ENCODE measurements at places on chromosomes 5 and 9.
A peak's percentile ranks its signal among the peaks of the same experiment; 100 is the strongest.

DNA sequence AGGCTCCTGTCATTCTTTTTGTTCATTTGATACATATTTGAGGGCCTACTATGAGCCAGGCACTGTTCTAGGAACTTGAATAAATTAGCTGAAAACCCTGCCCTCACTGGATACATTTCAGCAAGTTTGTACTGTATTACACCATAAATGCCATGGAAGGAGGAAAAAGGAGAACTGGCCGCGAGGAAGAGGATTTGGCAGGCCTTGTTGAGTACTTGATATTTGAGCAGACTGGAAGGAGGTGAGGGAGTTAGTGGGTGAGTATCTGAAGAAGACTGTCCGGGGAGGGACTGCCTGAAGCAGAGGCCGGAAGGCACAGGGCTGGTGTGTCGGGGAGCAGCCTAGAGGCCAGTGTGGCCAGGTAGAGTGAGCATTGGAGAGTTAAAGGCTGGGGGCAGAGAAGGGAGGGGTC is 4.5 kb downstream of the SNX30 start:
- H3K27me3 ChIP-seq = no peaks in the 10 kb centered on the region
- no peak overlapping the region for H3K4me3 ChIP-seq
- H3K36me3 ChIP-seq = no peaks in the 10 kb centered on the region
- DNase-seq = no peak

- peaks cover 1% of the 10 kb centered on the region for H3K4me1 ChIP-seq
- H3K36me3 ChIP-seq = no peaks in the 10 kb centered on the region
- no peak for DNase-seq
- H3K27ac ChIP-seq = no peak overlapping the region
- no peak overlapping the region for H3K4me3 ChIP-seq
- H3K27me3 ChIP-seq = no peaks in the 10 kb centered on the region
Observed at GRCh38 chr9:18390393-18390792, 83.6 kb upstream of the ADAMTSL1 start.

DNA sequence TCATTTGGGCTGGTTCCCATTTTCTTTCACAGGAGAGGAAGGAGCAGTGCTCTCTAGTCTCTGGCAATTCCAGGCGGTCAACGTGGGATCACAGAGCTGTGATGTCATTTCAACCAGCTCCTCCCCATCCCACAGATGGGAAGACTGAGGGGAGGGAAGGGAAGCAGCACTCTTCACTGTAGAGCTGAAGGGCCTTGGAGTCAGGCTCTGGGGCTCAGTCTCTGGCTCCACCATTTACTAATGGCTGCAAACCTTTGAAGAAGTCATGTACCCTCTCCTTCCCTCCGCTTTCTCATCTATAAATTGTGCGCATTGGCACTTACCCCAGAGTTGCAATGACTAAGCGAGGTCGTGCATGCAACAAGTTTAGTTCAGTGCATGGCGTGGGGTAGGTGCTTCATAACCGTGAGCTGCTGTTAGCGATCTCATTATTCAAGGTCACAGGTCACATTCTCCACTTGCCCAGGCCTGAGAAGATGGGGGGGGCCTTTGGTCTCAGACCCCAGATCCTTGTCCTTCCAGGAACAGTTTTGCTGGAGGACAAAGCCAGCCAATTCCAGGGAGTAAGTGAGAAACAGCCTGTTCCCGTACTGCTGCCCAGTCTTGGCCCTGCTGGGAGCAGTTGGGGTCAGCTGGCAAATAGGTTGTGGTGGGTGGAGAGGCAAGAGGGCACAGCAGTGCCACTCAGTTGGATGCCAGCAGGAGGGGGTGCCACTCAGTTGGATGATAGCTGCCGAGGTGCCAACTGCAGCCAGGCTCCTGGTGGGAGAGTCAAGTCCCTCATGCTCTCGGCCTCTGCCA is 136.7 kb downstream of the RGS3 start:
- H3K27ac ChIP-seq = peak overlapping the region; percentile 8
- peaks cover 35% of the 10 kb centered on the region for H3K4me1 ChIP-seq
- H3K27me3 ChIP-seq = no peaks in the 10 kb centered on the region
- no peak overlapping the region for H3K4me3 ChIP-seq

DNA sequence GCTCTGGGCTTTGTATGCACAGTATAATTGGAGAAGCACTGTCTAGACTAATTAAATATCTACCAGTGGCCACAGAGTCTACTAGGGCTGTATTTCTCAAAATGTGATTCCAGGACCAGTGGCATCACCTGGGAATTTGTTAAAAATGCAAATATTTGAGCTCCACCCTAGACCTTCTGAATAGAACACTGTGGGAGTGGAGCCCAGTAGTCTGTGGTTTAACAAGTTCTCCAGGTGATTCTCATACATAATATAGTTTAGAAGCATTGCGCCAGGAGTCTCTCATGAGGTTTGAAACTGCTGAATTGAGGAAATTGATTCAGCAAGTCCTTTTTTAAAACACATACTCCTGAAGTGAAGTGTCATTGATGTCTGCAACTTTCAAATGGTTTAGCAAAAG is 74.7 kb downstream of the FCHO2 start:
- no peak overlapping the region for H3K27ac ChIP-seq
- DNase-seq = no peak
- peaks cover 10% of the 10 kb centered on the region for H3K4me1 ChIP-seq
- no peaks in the 10 kb centered on the region for H3K27me3 ChIP-seq

- no peak overlapping the region for H3K27ac ChIP-seq
- H3K27me3 ChIP-seq = no peaks in the 10 kb centered on the region
- H3K4me1 ChIP-seq = no peaks in the 10 kb centered on the region
- H3K36me3 ChIP-seq = peaks cover 4% of the 10 kb centered on the region
- no peak overlapping the region for H3K4me3 ChIP-seq
Observed at GRCh38 chr9:33249087-33249658, 9.2 kb downstream of the SPINK4 start.

DNA sequence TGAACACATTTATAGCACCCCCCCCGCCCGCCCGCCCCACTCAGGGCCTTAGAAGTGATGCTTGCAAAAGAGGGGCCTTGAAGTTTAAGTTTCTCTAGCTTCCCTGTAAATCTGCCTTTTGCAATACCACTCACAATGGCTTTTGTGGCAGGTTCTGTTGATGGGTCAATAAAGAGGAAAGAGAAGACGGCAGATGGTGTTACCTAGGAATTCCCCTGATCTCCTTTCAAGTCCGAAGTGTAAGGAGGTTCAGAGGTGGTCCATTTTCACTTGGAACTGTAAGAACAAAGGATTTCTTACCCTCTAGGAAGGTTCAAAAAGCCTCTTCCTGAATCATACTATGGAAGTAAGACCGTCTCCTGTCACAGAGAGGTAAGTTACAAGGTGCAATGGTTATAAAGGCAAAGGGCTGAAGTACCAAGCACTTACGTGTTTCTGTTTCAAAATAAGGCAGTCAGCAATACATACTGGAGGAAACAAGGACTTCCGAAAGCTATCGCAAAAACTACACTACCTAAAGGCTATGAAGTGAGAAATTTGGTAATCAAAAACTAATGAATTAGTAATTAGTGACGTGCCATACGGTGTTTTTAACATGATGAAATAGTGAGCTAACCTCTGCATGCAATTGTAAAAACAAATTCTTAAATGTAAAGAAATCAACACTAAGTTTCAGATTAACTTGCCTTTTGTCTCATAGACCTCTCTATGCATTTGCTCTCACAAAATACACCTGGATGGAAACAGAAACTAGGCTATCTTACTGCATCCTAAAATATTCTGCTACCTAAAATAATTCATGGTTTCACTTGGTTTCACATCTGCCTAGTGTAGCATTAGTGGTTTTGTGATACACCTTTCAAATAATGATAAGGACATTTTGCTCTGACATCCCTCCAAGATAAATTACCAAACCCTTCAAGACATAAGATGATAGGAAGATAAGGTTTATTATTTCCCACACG is 589.4 kb upstream of the FAM174A start:
- no peaks in the 10 kb centered on the region for H3K4me1 ChIP-seq
- H3K27ac ChIP-seq = no peak overlapping the region
- no peaks in the 10 kb centered on the region for H3K36me3 ChIP-seq
- H3K27me3 ChIP-seq = no peaks in the 10 kb centered on the region
- no peak overlapping the region for H3K4me3 ChIP-seq

DNA sequence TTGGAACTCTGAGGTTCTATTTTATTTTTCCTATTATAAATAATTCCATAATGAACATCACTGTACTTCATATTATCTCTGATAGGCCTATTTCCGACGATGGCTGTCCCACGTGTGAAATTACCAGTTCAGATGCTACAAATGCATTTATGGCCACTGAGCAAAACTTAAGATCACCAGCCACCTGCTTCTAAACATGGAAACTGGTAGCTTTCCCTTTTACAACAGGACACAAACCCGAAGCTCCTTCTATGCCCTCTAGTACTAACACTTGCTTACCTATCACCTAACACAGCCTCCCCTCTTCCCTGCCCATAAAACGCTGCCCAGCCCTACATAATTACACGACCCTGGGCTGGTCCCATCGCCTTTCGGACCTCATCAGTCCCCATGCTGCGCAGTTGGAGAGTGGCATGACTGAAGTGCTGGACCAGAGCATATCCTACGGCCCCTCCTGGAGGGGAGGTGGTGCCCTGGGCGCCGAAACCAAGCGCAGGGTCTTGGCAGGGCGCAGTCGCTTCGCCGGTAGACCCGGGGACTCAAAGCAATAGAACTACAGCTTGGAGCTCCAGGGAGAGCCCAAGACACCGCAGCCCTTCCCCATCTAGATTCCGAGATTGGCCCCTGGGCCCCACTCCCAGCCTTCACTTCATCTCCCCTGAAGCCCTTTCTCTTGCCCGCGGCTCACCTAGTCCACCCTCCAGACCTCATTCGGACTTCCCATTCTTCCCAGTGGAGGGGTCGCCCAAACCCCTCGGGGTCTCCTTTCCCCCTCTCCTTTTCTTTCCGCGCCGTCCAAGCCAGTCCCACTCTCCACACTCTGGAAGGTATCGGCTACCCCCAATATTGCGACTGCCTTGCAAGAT is 1.0 kb upstream of the SAP30L start:
- no peak overlapping the region for H3K27ac ChIP-seq
- H3K27me3 ChIP-seq = no peaks in the 10 kb centered on the region
- H3K4me3 ChIP-seq = peak overlapping the region; percentile 95
- no peak for DNase-seq
- peaks cover 5% of the 10 kb centered on the region for H3K4me1 ChIP-seq
- H3K36me3 ChIP-seq = peaks cover 43% of the 10 kb centered on the region

DNA sequence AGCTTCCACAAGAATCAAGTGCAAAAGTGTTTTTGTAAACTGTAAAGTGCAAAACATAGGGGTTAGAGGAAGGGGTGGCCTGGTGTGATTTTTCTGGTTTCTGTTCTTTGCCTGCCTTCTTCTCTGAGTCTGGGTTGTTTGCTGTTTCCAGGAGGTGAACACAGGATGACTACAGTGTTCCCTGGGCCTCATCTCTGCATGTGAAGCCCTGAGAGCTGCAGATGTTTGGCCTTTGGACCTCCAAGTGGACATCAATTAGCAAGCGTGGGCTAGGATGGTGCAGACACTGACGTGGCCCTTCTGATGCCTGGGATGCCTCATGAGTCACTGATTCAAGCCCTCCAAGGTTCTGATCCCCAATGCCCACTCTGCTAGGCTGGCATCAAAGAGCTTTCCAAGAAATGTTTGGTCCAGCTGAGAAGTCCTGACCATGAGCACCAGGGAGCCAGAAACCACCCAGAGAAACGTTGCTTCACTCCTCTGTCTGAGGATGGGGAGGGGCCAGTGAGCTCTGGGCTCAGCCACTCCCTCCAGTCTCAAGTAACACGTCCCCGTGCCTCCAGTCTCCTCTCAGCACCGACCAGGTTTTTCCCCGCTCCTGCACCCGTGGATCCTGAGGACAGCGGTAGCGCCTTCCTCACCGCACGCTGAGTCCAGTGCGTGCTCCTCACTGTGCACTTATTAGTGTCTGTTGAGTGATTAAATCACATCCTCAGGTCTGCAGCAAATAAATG is 7.6 kb downstream of the IL9 start:
- no peaks in the 10 kb centered on the region for H3K4me1 ChIP-seq
- no peak overlapping the region for H3K4me3 ChIP-seq
- DNase-seq = peak; percentile 21
- H3K27ac ChIP-seq = no peak overlapping the region

DNA sequence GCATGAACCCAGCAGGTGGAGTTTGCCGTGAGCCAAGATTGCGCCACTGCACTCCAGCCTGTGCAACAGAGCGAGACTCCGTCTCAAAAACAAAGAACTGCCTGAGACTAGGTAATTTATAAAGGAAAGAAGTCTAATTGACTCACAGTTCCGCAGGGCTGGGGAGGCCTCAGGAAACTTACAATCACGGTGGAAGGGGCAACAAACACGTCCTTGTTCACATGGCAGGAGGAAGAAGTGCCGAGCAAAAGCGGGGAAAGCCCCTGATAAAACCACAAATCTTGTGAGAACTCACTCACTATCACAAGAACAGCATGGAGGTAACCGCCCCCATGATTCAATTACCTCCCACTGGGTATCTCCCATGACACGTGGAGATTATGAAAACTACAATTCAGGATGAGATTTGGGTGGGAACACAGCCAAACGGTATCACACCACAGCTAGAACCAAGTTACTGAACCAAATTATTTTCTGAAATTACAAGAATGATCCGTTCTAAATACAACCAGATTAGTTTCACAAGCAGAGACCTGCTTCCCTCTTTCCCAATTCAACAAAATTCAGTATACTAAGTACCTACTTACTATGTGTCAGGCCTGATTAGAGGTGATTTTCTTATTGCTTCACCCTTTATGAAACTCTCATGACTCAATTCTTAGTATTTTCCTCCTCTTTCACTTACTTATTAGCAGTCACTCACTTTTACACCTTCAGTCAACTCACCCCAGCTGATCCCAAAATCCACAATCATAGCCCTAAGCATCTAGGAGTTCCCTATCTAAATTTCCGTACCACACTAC is 8.4 kb downstream of the UBTD2 start:
- DNase-seq = no peak
- H3K27ac ChIP-seq = no peak overlapping the region
- no peak overlapping the region for H3K4me3 ChIP-seq
- peaks cover 77% of the 10 kb centered on the region for H3K36me3 ChIP-seq

DNA sequence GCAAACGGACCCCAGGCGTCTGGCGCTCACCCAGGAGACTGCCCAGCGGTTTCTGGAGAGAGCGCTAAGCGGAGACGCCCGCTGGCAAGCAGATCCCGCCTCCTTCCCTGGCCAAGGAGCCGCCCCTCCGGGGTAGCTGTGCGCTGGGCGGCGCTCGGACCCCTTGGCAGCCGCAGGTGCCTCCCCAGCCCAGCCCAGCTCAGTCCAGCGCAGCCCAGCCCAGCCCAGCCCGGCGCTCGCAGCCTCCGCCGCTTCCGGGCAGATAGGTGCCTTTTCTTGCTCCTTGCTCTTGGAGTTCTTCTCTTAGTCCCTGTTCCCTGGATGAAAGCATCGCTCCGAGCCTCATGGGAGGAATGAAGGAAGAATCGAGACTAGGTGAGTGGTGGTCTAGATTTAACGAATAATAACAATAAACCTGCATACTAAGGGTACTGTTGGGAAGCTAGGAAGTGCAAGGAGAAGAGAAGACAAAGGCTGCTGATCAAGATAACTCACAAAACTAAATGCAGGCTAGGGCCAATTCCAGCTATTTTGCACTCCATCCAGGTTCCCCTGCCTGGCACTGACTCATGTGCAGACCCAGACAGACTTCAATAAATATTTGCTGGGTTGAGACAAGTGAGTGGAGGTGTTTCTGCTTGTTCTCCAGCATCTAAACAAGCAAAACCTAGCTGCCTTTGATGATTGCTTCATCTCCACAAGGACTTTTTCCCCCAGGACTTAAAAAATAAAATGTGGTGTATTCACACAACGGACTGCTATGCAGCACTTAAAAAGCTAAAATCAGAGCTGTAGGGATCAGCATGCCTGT is at the start of gene STK32A:
STK32A (plus strand) TSS at position 202 of the 811 bp plus-strand sequence. CDS start 4,609 bp downstream, outside the sequence.
- no peak within 1 kb of the TSS for H3K27ac ChIP-seq
- peak; percentile 70 for DNase-seq
- H3K36me3 ChIP-seq = no peaks in the 10 kb centered on the region
- H3K4me3 ChIP-seq = peak within 1 kb of the TSS; percentile 49
- H3K4me1 ChIP-seq = no peaks in the 10 kb centered on the region

Measured in neuronal stem cell (in vitro differentiated cells).